Esophagus squamous epithelium (tissue), 5 donors: ENCODE measurements at places on chromosomes 6 and 20. TPM values are rescaled to one million over a fixed set of nuclear protein-coding genes. Genes with fewer than 3 reads are reported as not detected.

DNA sequence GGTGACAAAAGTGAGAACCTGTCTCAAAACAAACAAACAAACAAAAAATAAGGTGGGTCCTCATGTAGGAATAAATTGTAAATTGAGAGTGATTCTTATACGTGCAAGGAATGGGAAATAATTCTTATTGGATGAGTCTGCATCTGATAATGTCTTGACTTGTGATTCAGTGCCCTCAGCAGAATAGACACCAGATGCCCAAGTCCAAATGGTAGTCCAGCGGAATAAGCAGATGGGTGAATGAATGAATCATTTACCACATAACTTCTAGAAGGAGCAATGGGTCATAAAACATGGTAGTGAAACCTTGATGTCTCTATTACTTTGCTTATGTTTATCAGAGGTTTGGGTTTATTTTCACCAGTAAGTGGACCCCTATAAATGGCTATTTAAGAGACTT, 747.7 kb downstream of the PHF3 start:
- DNase-seq: no peak

DNA sequence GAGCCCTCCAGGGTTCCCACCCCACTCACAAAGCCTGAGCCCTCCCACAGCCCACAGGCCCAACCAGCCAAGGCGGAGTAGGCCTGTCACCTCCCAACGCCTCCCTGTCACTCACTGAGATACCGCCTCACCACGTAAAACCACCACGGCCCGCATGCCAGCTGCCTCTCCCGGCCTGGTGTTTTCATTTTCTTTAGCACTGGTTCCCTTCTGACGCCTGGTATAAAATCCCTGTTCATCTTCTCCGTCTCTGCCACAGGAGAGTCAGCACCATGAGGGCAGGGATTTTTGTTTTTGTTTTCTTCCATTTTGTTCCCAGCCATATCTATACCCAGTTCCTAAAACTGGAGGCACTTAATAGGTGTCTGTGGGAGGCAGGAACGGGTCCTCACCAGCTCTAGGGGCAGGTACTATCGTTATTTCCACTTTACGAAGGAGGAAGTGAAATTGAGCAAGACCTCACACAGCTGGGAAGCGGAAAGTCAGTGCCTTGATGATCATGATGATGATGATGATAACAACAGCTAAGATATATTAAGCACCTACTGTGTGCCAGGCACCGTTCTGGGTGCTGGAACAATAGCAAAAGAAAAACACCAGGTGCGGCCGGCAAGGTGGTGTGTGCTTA, 58.6 kb downstream of the SNAI1 start:
- no peak for DNase-seq

GRCh38 chr20:63970714-63971431, 1.1 kb upstream of the ZNF512B start:
- DNase-seq: no peak

GRCh38 chr6:43860285-43860684, 90.3 kb downstream of the VEGFA start:
- DNase-seq: no peak

The AK9 gene
- total RNA-seq: 3.3 TPM

The COL9A3 gene
- total RNA-seq: not detected

The TUBB2B gene
- total RNA-seq: 1.6 TPM

The HAO1 gene
- not detected for total RNA-seq

The LY6G5C gene
- not detected for total RNA-seq

The HSPA1A gene
- 234 TPM for total RNA-seq
